Inflammatory macrophage (primary cell): ENCODE measurements at places on chromosomes 4 and X.

GRCh38 chrX:129932821-129933321 is 26.9 kb downstream of the UTP14A start:
- peak; percentile 11 for DNase-seq

DNA sequence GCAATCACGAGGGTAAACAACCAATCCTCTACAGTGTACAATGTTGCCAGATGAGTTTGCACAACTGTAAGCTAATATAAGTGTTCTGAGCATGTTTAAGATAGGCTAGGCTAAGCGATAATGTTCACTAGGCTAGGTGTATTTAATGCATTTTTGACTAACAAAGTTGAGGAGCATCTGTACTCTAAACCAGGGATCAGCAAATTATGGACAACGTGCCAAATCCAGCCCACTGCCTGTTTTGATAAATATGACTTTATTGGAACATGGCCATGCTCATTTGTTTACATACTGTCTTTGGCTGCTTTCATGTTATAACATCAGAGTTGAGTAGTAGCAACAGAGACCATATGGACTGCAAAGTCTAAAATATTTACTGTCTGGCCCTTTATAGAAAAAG is 46.3 kb upstream of the ARHGEF6 start:
- DNase-seq: no peak

DNA sequence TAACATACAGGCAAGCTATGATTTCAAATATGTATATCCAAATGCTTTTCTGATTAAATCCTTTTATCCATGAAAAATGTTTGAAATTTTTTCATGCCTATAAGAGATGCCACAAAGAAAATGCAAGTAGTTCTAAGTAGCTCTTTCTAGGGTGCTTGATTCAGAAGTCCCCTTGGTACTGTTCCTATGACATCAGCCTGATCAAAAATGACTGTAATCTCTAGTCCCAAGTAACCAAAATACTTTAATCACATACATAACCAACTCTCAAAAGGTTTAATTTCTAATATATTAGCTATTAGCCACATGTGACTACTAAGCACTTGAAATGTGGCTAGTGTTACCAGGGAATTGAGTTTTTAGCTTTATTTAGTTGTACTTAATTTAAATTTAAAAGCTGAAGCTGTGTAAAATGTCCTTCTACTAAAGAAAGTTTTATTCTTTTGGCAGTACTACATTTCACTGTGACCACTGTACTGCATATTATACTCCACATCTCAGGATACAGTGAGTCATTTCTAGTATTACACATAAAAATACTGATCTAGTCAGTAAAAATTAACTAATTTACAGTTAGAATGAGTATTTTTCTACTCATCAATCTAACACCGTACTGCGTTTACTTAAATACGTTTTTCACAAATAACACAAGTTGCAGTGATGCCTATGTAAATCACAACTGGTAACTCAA is 33.9 kb downstream of the FBXW7 start:
- DNase-seq: no peak

GRCh38 chr4:7842384-7843279 is 97.0 kb downstream of the AFAP1 start:
- no peak for DNase-seq

DNA sequence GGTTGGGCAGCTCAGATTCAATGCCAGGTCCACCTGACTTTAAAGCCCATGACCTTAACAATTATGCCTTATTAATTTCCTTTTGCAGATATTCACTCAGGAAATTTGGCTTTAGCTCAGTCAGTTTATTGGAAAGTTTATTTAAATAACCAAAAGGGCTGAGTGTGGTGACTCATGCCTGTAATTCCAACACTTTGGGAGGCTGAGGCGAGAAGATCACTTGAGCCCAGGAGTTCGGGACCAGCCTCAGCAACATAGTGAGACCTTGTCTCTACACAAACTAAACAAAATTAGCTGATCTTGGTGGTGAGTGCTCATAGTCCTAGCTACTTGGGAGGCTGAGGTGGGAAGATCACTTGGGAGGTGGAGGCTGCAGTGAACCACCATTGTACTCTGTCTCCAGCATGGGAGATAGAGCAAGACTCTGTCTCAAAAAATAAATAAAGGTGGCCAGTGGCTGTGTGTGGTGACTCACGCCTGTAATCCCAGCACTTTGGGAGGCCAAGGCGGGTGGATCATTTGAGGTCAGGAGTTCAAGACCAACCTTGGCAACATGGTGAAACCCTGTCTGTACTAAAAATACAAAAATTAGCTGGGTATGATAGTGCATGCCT is 43.3 kb downstream of the RHOH start:
- no peak for DNase-seq

GRCh38 chrX:115047181-115047580 is 29.8 kb upstream of the IL13RA2 start:
- no peak for DNase-seq

- no peak for DNase-seq
Observed at GRCh38 chr4:74886484-74886883, 46.4 kb upstream of the PARM1 start.

DNA sequence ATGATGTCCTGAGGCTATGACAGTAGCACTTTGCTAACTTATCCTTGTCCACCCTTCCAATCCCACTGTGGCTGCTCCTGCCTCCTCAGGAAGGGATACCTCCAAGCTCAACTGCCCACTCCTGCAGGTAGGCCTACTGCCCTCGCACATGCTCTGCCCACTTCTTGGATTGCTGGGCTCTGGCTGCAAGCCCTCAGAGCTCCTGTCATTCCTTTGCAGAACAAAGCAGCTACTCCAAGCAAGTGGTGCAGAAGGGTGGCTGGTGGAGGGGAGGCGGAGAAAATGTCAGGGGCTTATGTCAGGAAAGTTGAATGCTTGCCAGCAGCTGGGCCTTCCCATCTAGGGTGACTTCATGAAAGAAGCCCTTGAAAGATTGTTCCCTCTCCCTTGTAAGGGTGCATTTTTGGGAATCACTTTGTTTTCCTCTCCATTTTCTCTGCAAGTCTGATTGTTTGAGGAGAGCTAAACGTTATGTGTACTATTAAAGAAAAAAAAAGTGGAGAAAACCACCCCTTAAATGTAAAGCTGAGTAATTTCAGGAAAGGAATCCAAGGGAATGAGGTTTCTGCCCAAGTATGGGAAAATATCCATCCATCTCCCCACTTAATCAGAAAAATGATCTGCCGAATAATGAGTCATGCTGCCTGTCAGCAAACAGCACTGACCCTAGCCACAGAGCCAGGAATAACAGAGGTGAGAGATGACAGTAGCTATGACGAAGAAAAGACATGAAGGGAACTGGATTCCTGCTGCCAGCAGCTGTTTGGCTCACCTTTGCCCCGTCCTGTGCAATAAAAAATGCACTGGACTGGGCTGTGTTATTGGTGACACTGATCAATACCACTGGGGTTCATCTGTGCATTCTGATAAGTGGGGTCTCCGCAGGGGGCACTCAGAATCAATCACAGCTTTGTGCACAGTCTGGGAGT is 102.0 kb downstream of the RTL5 start:
- DNase-seq: no peak

DNA sequence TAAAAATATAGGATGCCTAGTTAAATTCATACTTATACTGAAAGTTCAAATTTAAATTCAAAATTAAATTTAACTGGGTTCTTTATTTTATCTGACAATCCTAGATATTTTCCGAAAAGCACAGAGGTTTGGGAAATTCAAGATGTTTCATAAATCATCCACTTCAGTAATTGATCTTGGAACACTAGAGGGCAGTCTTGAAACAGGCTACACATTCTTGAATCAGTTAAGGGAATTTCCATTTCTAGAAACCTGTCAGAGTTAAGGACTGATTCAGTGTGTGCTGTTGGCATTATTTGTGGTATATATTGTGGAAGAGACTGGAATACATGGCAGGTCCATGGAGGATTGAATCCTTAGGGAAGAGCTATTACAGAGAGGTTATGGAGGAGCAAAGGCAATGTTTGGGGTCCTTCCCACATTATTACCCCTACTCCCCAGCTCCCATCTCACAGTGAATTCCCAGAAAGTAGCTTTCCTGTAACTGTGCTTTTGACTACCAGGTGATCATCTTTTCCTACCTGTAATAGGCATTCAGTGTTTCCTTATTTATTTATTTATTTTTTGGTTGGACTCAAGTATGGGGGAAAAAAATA is 92.9 kb downstream of the EGF start:
- DNase-seq: peak; percentile 70

- DNase-seq: no peak
Observed at GRCh38 chrX:19776753-19777152, 110.6 kb downstream of the SH3KBP1 start.

DNA sequence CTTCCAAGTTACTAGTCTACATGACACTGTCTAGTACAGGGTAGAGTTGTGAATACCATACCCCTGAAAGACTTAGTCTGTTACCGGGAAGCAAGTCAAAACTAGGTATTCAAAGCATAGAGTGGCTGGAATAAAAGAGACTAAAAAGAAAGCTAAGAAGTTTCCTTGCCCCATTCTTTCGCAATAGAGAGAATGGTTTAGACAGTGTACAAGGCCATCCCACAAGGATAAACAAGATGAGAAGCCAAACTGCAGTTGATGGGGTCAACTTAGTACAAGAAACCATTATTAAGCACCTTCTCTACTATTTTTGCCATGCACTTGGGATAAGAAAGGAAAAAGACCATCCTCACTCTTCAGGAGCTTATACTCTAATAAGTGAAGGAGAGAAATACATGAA is 30.3 kb downstream of the AMMECR1 start:
- DNase-seq: no peak

GRCh38 chr4:62053974-62054373 is 853.8 kb downstream of the ADGRL3 start:
- DNase-seq: no peak

- DNase-seq: no peak
Observed at GRCh38 chr4:2942037-2942531, 21.1 kb downstream of the NOP14 start.

DNA sequence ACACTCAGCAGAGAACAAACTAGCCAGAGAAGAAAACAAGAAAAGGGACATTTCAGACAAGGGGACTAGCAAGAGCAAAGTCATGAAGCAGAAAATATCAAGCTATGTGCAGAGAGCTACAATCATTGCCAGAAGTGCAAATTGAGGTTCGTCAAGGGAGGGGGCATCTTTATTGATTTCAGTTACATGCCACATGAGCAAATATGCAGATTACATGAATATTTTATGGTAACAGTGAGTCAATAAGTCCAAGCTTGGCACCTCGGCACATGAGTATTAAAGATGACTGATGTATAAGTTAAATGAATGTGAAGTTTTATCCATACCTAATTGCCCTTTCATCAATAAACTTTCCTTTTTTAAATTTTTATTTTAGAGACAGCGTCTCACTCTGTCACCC is 238.1 kb upstream of the DIAPH2 start:
- DNase-seq: no peak

DNA sequence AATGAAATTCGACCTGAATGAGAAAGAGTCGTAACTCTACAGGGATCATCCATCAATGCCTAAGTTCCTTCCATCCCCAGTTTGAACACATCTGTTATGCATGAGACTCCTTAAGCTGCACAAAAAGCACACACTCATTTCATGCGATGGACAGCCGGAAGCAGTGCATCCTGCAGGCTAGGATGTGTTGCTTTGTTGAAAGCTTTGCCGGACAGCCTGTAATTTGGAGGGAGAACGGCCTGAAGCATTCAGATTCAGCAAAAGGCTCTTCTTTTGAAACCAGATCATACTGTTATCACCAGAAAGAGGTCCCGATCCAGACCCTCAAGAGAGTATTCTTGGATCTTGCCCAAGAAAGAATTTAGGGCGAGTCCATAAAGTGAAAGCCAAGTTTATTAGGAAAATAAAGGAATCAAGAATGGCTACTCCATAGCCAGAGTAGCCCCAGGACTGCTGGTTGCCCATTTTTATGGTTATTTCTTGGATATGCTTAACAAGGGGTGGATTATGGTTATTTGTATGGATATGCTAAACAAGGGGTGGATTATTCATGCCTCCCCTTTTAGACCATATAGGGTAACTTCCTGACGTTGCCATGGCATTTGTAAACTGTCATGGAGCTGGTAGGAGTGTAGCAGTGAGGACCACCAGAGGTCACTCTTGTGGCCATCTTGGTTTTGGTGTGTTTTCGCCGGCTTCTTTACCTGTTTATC is 48.1 kb upstream of the DHRSX start:
- no peak for DNase-seq

DNA sequence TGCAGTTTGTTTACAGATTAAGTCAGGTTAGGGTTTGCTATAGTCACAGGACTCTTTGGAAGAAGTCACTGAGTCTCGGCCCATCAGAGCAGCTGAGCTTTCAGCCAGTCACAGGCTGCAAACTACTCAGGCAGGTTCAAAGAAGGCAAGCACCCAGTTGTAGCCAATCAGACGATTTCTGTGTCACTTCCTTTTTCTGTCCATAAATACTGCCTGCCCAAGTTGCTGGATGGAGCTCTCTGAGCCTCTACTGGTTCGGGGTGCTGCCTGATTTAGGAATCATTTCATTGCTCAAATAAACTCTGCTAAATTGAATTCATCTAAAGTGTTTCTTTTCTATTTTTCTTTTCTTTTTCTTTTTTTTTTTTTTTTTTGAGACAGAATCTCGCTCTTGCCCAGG is 7.3 kb upstream of the SH3BP2 start:
- peak; percentile 84 for DNase-seq

GRCh38 chrX:123357941-123358340 is 173.9 kb downstream of the GRIA3 start:
- DNase-seq: no peak

- DNase-seq: no peak
Observed at GRCh38 chr4:125951261-125951887, 636.6 kb downstream of the FAT4 start.

GRCh38 chr4:100240008-100240407 is 49.7 kb upstream of the DDIT4L start:
- DNase-seq: no peak

DNA sequence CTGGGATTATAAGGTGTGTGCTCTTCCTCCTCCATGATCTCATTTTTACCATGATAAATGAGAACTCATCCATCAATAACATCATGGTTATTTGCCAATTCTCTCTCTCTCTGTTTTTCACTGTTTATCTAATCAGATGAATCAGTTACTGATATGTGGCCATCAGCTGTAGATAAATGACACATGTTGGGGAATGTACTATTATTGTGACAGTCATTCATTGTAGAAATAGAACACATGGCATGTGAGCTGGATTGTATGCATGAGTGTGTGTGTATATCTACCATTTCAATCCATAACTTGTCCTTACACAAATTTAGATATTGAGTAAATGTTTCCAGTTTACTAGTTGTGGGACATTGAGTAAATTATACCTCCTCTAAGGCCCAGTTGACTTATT is 53.0 kb downstream of the OSTC start:
- no peak for DNase-seq

GRCh38 chr4:77819404-77819842 is 255 bp upstream of the CNOT6L start:
- no peak for DNase-seq

DNA sequence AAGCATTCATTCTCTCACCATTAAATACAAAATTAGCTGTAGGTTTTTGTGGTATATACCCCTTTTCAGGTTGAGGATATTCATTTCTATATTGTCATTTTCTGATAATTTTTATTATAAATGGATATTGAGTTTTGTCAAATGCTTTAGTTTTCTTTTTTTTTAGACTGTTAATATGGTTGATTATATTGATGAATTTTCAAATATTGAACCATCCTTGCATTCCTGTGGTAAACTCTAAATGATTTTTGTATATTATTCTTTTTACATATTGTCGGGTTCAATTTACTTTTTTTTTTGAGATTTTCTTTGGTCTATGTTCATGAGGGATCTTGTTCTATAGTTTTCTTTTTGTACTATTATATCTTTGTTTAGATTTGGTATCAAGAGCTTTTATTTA is 165.1 kb downstream of the GPAT3 start:
- no peak for DNase-seq

- no peak for DNase-seq
Observed at GRCh38 chrX:46913667-46914066, 1.4 kb downstream of the JADE3 start.
